ENCODE measurements at places on chromosomes 6 and 20.

DNA sequence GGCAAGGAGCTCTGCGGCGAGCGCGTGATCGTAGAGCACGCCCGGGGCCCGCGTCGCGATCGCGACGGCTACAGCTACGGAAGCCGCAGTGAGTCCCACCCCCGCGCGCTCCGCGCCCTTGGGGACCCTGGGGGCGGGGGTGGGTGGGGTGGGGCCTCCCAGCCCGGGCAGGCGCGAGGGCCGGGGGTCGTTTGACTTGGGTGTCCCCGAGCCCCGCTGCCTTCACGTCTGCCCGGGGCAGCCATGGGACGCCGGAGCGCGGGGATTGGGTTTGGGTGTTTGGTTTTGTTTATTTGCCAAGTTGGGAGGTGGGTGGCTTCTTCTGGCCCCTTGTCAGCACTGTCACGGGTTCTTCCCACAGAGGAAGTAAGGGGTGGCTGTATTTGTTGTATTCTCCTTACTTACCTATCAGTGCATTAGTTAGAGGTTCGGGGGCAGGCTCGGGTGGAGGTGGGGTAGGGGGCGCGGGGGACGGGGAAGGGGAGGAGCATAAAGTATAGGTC is 777 bp downstream of the SRSF6 start:
- DNase-seq = no peak

DNA sequence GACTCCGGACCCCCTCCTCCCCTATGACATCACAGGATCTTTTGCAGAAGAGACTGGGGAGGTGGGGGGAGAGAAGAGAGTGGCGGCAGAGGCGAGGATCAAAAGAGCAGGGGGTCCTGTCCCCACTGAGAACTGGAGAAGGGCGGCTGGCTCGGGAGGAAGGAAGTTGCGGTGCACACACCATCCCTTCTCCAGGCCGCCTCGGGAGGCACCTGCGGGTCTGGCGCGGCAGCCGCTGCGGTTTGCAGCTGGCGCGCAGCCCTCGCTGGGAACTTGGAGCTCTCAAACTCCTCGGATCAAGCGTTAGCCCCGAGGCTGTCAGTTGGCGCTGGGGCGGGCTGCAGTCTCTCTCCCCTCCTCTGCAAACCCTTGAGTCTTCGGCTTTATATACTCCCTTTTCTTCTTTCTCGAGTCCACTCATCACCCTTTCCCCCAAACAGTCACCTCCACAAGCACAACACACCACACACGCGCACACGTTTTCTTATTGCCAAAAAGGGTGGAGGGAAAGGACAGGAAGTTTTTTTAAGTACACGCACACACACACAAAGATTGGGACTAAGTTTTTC is 180.7 kb downstream of the TBXT start:
- no peak for DNase-seq

- DNase-seq = no peak
Measured at GRCh38 chr6:132484680-132485018, 28.3 kb downstream of the STX7 start.

DNA sequence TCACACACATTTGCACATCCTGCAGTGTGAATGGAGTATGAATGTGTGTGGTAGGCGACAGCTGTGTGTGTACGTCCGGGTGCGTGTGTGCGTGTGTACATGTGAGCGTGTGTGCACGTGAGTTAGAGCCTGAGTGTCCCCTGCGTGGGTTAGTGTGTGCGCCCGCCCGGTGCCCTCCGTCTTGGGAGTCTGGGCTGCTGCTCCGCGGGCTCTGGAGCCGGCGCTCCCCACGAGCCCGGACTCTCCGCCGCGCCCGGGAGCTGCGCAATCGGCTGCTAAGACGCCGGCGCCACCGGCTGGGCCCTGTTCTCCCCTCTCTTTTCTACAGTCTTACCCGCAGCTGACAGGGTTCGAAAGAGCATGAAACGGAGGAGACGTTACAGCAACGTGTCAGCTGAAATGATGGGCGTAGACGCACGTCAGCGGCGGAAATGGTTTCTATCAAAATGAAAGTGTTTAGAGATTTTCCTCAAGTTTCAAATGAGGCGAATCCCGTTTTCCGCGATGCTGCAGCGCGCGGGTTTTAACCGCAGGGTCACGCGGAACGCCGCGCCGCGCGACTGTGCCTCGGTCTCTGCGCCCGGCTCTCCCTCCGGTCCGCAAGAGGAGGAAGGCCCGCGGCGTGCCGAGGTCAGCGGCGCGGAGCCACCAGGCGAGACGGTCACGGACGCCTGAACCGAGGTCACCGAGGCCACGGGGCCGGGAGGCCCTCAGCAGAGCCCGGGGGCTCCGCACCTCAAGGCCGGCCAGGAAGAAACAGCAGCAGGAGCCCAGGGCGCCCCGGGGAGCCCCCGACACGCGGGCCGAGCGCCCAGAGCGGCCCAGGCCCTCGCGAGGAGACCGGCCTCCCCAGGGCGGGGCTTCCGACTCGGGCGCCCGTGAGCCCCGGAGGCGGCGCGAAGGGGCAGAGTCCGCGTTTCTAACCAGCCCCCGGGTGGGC is 95.3 kb upstream of the BHLHE23 start:
- no peak for DNase-seq

DNA sequence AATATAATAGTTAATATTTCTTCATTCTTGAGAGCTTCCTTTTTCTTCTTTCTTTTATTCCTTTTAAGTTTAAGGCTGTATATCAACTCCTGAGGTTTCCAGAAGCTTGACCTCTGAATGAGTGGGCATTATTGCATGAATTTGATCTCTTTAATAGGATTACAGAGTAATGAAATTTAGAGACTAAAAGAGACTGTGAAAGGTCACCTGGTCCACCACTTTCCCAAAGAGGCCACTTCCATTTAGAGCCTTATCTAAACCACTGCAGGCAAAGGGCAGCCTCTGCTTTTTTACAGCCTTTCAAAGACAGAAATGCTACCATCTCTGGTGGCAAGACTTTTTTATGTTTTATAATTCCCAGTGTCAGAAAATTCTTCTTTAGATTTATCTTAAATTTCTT is 215.3 kb upstream of the HS3ST5 start:
- DNase-seq = no peak

GRCh38 chr20:53445321-53445731 is 148.3 kb downstream of the ZNF217 start:
- no peak for DNase-seq

DNA sequence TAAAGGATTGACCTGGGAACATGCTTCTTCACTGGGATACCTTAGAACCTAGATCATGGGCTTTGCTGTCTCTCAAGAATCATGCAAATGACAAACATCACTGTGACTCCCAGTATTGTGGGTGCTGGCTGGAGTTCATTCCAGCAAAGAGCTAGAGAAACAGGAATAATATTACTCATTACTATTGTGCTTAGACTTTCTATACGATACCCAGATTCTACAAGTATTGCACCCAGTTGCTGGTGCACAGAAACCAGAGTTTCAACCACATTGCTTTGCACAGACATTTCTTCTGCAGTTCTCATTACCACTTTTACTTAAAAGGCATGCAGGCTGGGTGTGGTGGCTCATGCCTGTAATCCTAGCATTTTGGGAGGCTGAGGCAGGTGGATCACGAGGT is 220.4 kb upstream of the ZNF217 start:
- DNase-seq = no peak

DNA sequence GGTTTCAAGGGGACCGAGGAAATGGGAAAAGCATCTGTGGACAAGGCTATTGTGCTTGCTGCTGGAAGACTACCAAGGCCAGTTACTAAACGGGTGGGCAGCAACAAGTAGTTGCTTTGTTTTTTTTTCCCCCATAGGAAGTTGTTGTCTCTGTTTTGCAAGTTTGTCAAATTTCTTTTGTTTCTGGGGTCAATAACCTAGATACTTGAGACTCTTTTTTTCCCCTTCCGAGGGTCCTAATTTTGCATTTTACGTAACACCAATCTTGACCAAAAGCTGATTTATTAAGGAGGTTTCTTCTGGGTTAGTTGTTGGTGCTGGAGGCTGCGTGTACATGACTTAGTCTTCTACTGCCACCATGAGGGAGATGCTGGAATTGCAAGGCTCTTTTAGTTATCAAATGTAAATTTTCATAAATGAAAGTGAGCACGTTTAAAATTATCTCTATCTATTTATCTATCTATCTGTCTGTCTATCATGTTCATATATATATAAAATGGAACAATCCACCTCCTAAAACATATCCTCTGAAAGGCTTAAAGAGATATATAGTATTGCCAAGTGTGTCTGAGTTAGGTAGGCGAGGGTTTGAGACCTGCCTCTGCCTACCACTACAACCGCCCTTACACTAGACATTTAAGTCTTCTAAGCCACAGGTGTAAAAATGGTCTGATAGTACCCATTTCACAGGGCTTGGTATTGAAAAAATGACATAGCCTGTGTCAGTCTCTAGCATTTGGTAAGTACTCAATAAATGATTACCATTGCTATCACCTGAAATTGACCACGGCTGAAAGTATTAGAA is 60.2 kb downstream of the GCLC start:
- DNase-seq = no peak

DNA sequence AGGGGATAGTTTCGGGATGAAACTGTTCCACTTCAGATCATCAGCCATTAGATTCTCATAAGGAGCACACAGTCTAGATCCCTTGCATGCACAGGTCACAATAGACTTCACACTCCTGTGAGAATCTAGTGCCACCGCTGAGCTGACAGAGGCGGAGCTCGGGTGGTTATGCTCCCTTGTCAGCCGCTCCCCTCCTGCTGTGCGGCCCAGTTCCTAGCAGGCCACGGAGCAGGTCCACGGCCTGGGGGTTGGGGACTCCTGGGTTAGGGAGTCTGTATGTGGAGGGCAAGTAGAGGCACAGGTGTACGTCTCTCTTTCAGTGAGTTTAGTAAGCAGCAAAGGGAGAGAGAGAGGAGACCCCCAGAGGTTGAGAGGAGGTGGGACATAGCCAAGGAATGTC is 30.5 kb upstream of the MDFI start:
- DNase-seq = no peak

DNA sequence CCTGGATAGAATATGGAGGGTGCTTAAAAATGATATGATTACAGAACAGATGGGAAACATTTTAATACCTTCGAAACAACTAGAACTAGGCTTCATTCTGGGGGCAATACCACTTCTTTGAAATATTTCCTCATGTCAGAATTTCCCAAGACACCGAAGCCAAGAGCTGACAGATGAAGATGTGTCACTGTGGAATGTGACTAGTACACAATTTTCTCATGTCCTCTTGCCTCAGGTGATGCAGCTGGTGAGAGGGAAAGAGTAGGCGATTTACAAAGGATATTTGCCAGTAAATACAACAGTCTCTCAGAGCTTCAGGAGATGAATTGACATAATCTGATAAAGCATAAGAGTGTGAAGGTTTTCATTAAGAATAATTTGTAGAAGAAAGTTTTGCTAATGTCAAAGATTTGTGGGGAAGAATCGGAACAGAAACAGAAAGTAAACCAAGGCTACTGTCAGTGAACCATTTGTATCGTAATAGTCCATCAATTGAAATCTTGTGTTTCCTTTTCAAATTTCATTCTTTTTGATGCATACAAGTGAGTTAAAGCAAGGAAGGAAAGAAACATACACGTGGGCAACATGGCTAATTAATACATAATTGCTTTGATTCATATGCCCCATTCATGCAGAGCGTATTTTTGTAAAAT is 164.7 kb upstream of the CCN2 start:
- no peak for DNase-seq

- peak; percentile 22 for DNase-seq
Measured at GRCh38 chr6:142207265-142207877, 60.3 kb downstream of the VTA1 start.

GRCh38 chr20:33276303-33277113 is 6.5 kb upstream of the BPIFB1 start:
- DNase-seq = no peak

DNA sequence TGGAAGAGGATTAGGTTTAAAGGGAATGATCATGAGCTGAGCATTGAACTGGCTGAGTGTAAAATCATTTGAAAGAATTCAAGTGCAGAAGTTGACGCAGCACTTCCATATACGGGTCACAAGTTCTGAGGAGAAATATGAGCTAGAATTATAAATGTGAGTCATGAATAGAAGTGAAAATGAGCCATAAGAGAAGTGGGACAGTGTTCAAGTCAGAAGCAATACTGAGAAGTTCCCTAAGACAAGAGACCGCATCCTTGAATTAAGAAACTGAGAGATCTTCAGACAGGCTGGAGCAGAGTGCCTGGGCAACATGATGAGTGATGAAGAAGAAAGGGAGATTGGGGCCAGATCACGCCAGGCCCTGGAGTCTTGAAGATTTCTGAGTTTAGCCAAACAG is 209.7 kb downstream of the TBX18 start:
- DNase-seq = no peak

GRCh38 chr6:112413780-112414179 is 66.7 kb downstream of the RFPL4B start:
- DNase-seq = no peak

GRCh38 chr6:35342258-35343091 is at the start of gene PPARD:
Gene PPARD (plus strand): TSS chr6:35342558. CDS start chr6:35411088, 68,530 bp downstream.
- DNase-seq = peak; percentile 89
